Activated naive CD4-positive, alpha-beta T cell treated with anti-CD3 and anti-CD28 coated beads, Interleukin-2, amount 50 U/mL, for 72 hours (primary cell): ENCODE measurements at places on chromosomes 12 and 14.

- DNase-seq = no peak
These were observed 17.6 kb upstream of the SLC16A7 start for GRCh38 chr12:59578254-59578653.

DNA sequence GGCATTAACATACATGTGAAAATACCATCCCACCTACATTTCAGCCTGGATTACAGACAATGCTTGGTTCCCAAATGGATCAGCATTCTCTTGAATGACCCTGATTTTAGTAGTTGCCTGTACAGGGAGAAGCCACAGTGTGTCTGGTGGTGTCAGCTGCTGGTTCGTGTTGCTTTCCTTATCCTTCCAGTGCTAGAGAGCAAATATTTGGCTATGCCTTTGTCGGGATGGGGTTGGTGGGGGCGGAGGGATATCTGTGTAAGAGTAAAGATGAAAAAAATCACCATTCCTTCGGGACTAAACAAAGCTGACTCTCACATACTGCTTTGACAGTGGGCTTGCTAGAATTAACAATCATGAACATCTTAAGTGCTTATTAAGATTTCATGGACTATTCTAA, 96.0 kb downstream of the PTPRR start:
- no peak for DNase-seq

DNA sequence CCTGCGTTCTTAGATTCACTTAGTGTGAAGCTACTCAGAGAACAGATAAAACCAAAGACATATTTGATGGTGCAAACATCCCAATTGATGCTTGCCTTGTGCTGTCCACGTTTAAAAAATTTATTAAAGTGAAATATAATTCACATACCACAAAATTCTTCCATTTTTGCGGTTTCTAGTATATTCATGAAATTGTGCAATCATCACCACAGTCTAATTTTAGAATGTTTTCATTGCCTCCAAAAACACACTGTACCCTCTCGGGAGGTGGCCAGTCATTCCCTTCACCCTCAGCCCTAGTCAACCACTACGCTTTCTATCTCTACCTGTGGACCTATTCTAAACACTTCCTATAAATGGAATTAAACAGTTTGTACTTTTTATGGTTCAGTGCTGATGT, 1109.2 kb downstream of the FLRT2 start:
- no peak for DNase-seq

DNA sequence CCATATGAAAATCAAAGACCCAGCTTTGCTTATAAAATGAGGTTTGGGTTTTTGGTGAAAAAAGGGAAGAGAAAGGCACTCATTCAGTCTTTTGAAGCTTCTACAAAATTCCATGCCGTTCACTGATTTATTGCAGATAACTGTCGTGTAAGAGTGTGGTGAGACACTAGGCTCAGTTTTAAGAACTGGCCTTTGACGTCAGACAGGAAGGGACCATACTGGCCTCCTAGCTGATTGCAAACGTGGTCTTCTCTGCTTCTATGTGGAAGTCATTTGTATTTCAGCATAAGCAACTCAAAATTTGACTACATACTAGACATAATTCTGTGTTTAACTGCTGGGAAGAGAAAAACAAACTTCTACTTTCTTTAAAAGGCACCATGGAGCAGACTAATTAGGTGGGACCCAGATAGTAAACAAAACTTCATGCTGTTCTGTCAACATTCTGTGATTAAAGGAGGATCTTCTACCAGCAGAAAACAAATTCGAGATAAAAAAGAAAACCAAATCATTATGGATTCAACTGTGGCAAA, 168.7 kb downstream of the TTC7B start:
- no peak for DNase-seq

DNA sequence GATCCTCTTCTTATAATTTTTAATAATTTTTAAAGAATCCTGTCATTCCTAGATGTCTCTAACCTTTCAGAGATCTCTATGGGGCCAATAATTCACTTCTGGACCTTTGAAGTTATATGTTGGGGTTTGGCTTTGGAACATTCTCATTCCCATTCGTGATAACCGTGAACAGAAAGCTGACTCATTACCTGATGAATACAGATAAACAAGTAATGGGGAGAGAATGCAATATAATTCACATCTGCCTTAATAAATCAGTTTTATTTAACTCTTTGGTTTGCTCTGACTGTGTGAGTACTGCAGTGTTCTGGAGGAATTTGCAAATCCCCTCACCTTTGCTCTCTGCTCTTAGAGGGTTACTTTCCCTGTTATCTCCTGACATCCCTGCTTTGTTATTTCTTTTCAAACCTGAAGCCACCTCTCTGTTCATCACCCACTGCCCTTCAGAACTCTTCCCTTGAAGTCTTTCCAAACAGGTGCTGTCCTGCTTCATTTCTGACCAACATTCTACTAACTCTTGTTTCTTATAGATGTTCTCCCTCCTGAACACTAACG, 79.6 kb upstream of the SLC38A2 start:
- DNase-seq = no peak

GRCh38 chr12:44571006-44571550, 305.0 kb downstream of the NELL2 start:
- no peak for DNase-seq

DNA sequence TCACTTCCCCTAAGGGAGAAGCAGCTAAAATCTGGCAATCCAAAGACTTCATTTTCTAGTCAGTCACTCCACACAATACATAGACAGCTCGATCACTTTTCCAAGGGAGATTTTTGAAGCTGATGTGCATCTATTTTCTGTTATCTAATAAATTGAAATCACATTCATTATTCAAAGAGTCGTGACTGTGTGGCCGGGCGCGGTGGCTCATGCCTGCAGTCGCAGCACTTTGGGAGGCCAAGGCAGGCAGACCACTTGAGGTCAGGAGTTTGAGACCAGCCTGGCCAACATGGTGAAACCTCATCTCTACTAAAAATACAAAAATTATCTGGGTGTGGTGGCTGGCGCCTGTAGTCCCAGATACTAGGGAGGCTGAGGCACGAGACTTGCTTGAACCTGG, 27.1 kb upstream of the PTGR2 start:
- DNase-seq = no peak
